Activated CD4-positive, alpha-beta T cell treated with anti-CD3 and anti-CD28 coated beads, Interleukin-2, amount 50 U/mL, for 48 hours (primary cell): ENCODE measurements at places on chromosomes 2 and 18.

GRCh38 chr18:33944493-33944892, 280.2 kb downstream of the NOL4 start:
- DNase-seq, result no peak

- DNase-seq, result no peak
Observed at GRCh38 chr2:113762377-113763118, 6.1 kb upstream of the SLC35F5 start.

DNA sequence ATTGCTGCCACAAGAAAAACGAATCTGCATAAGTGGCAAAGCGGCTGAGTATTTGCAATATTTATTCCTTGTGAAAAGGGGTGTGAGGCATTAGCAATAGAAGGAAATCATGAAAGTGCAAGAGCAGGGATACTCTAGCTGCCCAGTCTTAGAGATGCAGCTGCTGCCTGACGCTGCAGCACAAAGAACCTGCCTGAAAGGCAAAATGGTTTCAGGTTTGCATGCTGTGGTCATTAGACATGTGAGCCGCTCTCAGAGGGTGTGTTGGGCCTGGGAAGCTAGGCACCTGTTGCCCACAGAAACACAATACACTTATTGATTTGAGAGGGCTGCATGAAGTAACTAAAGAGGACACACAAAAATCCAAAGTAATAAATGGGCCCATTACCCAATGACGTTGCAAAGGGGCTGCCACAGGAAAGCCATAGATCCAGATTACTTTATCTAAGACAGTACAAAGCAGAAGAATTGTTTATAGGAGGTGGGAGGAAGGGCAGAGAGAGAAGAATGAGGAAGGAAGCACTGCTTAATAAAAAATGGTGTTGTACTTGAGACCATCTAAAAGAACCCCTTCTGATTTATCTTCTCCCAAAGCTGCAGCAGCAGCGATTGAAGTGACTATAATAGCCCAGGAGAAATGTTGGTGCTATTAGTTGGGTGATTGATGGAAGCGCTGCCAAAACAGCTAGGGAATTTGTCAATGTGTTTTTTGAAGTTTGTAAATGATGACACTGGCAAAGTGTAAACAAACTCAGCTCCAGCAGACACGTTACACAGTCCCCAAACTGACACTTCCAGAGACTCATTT, 492.4 kb upstream of the ACVR2A start:
- DNase-seq, result no peak

DNA sequence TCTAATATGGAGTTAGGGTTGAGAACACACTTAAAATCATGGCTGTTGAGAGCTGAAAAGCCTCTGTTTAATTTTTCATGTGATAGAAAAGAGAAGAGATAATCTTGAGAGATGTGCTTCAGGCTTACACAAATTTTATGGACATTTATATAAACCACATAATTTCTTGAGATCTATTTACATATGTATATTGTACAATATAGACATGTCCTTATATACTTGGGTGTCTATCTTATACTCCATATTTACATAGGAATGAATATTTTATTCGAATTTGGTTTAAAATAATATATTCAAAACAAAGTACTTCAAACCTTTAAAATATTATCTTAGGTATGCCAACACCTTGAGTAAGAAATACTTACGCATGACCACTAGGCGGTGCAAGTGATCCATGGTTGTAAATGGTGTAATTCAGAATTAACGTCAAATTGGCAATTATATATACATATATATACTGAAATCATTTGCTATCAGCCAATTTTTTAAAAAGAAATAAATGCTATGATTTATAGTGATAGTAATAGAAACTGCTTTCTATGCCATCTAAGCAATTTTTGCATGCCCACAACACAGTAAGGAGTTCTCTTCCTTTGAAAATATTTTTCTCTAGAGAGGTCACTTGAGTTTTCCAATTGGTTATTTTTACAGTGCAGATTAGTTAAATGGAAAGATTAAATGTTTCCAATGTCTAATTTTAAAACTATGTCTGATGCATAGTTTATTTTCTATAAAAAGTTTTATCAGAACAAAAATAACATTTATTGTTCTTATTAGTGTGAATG, 37.6 kb upstream of the SPAG16 start:
- DNase-seq, result peak; percentile 53

- DNase-seq, result no peak
Observed at GRCh38 chr18:61245276-61245675, 88.0 kb upstream of the CDH20 start.

GRCh38 chr2:113977660-113978523, 88.0 kb downstream of the ACTR3 start:
- DNase-seq, result no peak

GRCh38 chr2:219461047-219461514, 26.4 kb downstream of the SPEG start:
- DNase-seq, result no peak

GRCh38 chr2:167987026-167987425, 260.4 kb downstream of the STK39 start:
- no peak for DNase-seq

- no peak for DNase-seq
Observed at GRCh38 chr2:200668478-200668877, 82.7 kb downstream of the AOX1 start.

DNA sequence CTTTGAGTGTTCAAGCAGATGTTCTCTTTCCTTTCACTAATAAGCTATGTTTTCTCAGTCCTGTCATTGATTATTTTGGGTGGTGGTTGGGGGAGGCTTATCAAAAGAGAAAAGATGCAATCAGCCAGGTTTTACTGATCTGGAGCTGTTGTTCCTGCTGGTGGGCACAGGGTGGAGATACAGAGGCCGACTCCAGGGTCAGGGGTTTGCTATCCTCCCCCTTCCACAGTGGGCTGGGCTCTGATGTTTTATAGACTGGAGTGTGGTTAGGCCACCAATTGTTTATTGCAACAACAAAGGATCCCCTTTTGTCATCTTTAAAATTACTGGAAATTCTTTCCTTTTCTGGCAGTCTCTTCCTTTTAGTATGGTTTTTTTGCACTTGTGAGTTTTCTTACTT, 120.5 kb downstream of the TANC1 start:
- DNase-seq, result no peak

DNA sequence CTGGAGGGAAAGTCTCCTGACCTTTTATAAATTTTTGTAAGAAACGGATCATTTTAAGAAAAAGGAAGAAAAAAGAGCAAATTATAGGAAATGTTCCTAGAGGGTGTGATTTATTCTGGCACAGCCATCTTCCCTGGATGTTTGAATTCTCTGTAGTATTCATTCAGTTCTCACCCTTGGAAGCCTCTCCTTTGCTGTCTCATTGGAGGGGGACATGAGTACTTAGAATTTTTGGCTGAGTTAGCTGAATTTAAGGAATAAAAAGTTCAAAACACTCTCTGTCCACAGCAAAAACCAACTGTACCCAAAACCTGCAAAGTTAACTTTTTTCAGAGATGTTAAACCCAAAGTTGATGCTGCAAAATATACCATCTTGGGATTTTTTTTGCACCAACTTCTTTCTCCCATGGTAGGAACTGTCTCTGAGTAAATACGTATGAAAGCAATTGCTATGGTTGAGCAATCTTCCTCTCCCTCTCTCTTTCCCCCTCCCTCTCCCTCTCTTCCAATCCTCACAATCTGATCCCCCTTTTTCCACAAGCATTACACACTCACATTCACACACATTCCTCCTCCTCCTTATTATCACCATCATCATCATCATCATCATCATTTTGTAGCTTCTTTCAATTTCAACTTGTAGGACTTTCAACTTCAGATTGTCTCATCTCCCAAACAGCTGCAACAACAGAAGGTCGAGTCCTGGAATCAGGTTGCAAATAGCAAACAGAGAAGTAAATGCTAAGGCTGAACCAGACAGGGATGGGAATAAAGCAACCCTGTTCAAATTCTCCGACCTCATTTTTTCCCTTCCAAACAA, 183.7 kb downstream of the GFPT1 start:
- no peak for DNase-seq

DNA sequence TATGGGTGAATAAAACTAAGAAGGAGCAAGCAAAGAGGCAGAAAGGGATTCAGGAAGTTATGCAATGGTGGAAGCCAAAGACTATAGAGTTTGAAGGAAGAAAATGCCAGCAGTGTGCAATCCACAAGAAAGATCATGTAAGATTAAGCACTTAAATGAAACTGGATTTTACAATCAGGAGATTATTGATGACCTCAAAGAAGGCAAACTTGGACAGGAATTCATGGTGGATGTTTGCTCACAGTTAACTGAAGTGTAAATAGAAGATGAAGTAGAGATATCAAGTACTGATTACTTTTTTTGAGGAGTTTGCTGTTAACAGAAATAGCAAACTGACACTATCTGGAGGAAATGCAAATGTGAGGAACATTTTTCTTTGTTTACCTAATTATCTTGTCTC, 308.9 kb downstream of the RND3 start:
- no peak for DNase-seq

GRCh38 chr18:60247103-60247502, 125.5 kb downstream of the MC4R start:
- no peak for DNase-seq

- DNase-seq, result no peak
Observed at GRCh38 chr2:120673571-120674061, 62.1 kb upstream of the GLI2 start.

DNA sequence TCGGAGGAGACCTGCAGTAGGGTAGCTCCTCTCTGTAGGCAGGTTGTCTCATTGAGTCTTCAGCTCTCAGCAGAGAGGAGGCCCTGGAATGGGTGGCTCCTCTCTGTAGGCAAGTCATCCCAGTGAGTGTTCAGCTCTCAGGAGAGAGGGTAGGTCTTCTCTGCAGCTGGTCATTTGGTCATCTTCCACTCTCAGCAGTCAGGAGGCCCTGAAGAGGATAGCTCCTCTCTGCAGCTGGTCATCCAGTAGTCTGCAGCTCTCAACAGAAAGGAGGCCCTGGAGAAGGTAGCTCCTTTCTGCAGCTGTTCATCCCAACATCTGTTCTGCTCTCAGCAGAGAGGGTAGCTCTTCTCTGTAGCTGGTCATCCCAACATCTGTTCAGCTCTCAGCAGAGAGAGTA, 26.0 kb upstream of the RUFY4 start:
- no peak for DNase-seq

DNA sequence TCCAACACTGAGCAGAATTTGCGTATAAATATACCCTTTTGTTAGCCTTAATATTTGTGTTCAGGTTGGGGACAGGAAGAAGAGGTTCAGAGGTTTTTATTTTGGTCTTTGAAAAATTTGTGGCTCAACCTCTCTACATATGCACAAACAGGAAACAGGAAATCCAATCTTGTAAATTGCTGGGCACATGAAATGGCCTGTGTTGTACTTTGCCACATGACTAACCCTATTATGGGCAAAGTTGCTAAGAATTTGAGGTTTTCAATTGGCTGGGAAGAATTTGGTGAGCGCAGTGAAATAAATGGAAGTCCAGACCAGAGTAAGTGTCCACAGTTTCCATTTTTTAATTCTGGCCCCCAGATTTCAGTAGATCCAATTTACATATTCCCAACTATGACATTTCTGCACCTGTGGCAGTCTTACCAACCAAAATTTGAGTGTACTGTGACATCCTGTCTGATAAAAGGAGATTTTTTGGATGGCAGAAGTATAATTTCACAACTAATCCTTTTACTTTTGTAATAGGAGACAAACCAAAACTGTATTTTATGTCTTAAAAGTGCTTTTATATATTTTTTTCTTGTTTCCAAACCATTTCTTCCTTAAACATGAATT, 63.6 kb downstream of the COX7A2L start:
- no peak for DNase-seq

DNA sequence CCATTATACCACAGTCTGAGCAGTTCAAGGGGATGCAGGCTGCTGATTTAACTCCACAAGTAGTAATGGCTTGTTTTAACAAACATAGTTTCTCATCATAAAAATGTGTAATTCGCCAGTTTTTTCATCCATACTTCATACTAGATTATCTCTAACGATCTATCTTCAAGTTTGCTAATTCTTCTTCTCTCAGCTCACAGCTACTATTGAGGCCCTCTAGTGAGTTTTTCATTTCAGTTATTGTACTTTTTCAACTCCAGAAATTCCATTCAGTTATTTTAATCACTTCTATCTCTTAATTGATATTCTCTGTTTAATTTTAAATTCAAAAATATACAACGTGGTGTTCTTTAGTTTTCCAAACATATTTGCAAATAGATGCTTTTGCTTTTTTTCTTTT, 20.1 kb upstream of the TMEM87B start:
- no peak for DNase-seq

GRCh38 chr2:156708051-156708450, 271.9 kb downstream of the GPD2 start:
- DNase-seq, result no peak

DNA sequence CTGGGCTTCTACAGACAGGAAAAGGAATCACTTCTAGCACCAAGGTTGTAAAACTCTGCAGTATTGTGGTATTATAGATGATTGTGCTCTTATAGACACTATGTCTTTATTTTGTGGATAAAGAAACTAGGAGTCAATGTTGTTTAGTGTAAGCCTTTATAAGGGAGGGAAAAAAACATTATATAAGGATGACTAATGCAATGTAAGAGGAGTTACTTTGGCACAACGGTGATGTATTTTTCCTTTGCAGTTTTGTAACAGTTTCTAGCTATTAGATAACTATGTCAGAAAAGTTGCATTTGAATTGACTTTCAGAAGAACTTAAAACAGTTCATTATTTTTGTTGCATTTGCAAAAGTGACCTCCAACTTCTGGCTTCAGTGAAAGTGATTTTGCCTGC, 545.4 kb downstream of the CCDC85A start:
- DNase-seq, result no peak

- DNase-seq, result no peak
Observed at GRCh38 chr2:152173831-152174230, 1.7 kb downstream of the STAM2 start.

DNA sequence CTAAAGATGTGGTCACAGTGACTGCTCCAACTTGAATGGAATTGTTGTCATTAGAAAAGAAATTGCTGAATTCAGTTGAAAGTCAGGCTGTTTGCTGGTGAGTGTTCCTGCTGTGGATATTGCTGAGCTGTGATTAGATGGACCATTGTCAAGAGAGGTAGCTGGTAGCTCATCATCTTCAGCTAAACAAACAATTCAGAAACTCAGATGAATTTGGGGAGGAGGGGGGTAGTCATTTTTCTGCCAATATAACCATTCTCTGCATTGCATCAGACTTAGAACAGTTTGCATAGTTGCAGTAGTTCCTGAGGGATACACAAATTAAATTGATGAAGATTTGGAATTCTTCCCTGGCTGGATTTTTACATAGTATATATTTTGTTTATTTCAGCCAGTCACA, 108.3 kb downstream of the MTCL1 start:
- no peak for DNase-seq

DNA sequence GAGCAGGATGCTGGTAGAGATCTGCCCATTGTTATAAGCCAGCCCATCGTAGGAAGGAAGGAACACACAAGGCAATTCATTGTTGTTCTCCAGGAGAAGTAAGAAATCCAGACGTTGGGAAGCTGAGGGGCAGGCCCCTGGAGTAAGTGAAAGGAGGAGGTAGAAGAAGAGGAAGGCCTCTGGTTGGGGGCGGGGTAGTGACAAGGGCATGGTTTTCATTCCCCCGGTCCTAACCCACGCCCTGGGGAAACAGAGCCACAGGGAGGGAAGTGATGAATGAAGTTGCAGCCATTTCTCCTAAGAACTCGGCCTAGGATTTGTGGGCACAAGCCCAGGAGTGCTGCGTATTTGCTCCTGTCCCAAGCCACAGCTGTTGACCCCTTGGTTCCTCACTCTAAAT, 18.0 kb downstream of the LBH start:
- no peak for DNase-seq
